HAP-1 (cell line): ENCODE measurements at places on chromosomes 2 and 18.

GRCh38 chr2:239303711-239304532 lies 96.9 kb downstream of the HDAC4 start:
- no peak for DNase-seq

GRCh38 chr2:72788756-72789155 lies 37.1 kb downstream of the EXOC6B start:
- DNase-seq: no peak

DNA sequence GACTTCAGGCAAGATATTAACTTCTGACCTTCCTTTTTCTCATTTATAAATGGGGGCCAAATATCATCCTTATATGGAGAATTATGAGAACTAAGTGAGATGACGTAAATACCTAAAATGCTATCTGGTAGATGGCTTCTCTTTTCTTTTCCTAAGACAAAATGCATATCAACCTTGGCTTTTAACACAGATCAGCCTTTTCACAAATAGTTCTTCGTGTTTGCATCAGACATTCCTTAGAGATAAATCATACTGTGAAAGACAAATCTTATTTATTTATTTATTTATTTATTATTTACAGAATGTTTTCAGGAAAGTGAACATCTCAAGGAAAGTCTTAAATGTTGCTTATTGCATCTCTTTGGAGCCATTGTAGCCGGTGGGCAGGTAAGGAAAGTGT lies 62.8 kb downstream of the NBEAL1 start:
- no peak for DNase-seq

DNA sequence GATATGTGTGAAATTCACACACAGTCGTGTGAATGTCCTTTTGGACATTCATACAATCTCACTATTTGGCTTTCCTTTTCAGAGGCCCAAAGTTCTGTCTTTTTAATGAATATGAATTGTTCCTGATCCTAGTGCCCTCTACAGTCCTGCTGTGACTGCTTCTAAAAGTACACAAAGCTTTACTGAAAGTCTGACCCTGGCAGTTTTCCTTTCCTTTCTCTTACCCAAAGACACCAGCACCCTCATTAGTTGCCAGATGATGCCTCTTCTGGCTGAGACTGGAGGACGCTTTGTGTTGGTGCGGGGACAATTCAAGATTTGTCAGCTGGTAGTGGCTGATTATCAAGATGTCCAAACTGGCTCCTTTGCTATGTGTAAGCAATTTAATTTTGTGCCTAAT lies 81.8 kb upstream of the CDCA7 start:
- DNase-seq: no peak

DNA sequence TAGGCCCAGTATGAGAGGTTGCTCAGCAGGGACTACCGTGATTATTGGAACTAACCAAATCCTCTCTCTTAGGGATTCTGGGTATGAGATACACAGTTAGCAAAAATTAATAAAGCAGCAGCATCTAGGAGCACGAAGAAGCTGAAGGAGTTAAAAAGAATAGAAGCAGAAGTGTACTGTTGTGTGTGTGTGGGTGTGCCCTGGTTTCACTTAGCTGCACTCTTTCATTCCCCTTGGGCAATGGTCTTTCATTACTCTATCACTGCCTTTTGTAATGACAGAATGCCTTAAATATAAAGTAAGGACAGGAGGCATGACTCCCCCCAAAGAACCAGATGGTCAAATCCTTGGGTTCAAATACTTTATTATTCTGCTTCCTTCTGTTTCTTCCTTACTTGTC lies 115.9 kb upstream of the CD302 start:
- DNase-seq: no peak

DNA sequence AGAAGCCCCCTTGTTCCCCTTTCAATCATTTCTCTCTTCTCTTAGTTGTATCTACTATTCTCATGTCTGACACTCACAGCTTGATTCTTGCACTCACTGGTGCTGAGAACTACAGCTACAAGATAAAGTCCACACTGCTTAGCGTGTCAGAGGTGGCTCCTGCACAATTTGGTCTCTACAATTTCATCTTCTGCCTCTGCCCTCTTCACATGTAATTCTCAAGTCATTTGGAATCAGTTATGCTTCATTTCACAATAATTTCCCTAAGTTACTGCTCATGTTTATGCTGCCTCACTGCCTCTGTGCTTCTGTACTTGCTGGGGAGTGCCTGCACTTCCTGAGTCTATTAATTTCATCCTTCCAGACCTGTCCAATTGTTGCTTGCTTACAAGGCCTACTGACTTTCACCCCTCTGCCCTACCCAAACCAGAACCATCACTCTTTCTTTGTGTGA lies 11.6 kb upstream of the NAB1 start:
- DNase-seq: no peak

- DNase-seq: no peak
Measured at GRCh38 chr2:126808929-126809328, 89.8 kb upstream of the TEX51 start.

DNA sequence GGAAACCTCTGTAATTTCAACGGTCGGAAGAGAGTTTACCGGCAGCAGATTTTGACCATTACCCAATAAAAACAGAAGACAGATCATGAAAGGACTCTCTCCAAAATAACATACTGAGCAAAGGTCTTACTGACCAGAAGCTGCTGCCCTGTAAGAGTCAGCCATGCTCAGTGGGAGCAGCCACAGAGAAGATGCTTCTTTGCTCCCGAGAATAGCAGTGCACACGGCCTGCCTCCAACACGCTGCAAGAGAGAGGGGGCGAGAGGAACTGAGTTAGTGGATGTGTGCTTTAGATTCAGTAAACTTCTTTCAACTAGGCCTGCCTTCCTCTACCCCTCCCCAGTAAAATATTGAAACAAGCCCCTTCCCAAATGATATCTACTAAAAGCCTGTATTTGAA lies 103.7 kb downstream of the NCK2 start:
- no peak for DNase-seq

DNA sequence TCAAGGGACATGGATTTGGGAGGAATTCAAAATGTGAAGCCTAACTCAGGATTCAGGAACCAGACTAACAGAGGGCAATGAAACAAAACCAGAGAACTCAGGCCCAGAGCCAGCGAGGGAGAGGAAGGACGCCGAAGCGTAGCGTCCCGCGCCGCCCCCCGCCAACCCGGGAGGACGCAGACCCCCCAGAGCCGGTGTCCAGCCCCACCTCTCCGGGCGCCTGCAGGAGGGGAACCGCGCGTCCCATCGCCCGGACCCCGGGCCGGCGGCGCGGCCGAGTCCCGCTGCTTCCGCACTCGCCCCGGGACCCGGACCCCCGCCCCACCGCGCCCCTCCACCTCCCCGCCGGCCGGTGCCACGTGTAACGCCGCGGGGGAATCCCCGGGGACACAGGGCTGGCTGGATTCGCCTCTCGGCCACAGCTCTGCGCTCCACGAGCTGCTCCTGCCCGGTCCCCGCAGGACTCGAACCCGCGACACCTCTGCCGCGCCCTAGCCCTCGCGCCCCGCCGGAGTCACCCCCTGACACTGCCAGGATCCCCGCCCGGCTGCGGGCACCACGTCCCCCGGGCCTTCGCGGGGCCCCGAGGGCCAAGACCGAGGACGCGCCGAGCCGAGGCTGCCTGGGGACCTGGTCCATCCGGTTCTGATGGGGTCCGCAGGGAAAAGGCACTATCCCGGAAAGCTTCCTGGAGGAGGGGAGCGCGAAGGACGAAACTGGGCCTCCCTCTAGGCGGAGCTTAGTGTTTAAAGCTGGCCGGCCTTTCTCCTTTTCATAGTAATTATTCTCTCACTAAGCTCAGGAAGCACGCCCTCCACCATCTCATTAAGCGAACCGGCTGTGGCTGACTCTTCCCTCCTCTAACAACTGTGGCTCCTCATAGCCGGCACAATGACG lies 40.4 kb upstream of the FAM124B start:
- DNase-seq: no peak

- DNase-seq: no peak
Measured at GRCh38 chr2:97698530-97698929, 14.8 kb upstream of the ZAP70 start.

DNA sequence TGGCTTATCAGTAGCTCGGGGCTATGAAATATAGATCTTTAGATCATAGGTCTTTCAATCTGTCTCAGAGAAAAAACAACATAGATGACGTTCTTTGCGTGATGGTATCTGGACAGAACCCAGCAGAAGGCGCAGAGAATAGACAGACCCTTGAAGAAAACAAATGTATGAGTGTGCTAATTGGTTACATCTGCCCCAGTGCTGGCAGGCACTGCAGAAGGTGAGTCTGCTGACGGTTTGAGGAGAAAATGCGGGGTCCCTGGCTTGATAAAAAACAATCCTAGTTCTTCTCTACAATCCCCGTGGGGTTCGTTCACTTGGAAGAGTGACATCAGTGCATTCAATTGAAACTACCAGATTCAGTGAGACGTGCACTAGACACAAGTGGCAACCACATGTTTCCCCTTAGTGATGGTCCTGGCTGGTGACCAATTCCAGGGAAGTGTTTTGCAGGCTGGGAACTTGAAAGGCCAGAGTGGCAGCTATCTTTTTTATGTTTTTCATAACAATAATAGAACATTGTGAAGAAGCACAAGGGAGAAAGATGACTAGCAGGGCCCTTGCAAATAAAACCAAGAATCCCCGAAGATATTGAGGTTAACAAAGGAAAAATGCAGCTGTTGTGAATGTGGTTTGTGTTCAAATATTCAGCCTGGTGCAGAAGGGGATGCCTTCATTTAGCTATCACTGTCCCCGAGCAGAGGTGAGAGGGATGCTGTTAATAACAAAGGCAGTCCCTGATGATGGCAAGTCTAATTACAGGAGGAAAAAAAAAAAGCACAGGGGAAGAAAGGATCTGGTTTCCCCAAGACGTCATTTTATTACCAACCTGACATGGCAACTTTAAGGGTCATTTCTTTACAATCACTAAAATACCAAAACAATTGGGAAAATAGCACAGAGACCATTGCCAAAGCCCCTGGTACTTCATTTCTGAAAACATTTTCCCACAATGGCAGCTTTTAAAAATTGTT lies 337.6 kb upstream of the FIGN start:
- DNase-seq: no peak

DNA sequence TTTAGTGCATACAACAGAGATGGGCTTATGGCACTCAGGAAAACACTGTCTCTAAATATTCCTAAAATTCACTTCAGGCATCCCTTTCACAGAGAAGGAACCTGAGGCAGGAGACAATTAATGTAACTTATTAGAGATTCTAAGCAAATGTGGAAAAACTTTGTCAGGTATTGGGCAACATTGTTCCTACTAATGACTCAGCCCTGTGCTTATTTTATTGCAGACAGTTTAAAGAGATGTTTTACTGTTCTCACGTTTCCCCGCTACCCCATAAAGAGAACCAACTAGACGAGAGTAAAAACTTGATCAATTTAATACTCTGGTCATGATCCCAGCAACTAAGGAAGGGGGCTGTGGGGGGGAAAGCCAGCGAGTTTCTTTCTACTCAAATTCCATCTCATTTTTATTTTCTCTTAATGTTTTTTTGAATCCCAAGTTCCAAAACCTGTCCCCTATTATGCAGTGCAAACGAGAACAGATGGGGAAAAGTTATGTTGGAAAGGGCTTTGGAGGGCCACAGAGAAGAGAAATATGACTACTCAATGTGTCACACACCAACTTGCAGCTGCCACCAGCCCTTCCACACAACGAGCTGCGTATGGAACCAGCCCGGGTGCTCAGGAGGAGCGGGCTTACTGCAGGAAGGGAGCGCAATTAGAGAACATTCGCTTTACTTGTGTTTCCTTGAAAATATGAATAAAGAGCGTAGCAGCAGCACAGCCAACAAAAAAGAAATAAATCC lies 18.7 kb upstream of the ACVR1 start:
- no peak for DNase-seq

DNA sequence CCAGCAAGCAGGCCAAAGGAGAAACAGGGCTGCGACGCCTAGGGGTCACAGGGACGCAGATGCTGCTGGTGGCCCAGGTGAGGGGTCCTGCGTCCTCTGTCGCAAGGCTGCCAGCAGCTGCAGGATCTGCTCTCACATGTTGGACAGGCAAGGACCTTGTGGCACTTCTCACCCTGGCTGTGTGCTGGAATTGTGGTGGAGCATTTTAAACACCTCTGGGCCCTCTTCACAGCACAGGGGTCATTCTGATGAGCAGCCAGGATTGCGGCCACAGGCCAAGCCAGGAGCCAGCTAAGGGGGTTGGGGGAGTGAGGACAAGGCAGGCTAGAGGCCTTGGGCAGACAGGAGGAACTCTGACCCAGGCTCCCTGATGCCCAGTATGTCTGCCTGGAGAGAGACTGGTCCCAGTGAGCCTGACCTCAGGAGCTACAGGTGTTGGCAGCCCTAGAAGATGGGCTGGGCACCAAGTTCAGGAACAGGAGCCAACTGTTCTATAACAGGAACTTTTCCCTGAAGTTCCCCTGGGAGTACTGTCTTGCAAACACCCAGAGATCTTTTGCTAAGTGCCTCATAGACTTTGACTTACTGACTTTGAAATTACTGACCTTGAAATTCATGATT lies 40.2 kb downstream of the EFR3B start:
- no peak for DNase-seq

DNA sequence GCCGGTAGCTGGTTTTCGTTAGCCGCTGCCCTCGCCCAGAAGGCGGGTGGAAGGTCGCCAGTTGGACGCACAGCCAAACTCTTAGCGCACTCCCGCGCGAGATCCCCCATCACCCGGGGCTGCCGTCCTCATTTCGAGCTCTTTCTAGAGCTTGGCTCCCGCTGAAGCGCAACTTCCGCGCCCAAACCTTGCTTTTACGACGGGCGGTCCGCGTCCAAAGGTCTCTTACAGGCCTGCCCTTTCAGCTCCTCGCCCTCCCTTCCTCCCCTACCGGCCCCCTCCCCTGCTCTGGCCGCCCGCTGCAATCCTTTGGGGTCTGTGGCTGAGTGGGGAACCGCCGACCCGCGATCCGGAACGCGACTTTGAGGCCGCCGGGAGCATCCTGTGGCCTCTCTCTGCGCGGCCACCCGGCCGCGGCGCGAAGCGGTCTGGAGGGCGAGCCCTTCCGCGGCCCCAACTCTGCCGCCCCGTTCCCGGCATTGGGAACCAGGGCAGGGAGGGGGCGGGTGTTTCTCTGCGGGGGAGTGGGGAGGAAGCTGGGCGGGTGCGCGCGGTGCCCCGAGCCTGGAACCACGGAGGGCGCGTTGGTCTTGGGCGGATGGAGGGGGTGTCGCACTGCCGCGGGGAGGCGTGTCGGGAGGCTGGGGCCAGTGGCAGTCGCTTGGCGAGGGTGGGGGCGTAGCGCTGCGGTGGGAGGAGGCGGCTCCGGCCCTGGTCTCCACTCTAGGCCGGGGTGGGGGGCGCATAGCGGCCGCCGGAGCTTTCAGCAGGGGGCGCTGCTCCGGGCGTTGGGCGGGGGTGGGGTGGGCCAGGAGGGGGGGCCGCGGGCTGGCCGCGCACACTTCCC lies at the start of gene GDF7:
GDF7 (plus strand) TSS at position 841 of the 847 bp plus-strand sequence. CDS start 96 bp downstream, outside the sequence.
- DNase-seq: peak; percentile 56

DNA sequence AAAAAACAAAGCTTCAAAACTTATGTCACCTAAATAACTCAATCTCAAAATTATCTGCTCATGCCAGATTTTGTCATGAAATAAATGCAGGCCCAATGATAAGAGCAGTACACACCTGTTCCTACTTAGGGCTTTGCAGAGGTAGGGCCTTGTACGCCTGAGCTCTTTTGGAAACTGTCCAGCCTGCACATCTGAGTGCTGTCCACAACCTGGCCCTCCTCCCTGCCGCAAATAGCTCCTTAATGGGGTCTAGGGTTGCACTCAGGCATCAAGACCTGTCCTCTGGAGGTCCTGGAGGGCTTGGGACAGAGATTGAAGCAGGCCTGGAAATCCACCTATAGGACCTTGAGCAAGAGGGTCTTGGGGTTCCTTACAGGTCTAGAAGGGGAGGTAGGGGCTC lies 115.4 kb upstream of the CCDC195 start:
- DNase-seq: no peak

- no peak for DNase-seq
Measured at GRCh38 chr2:235287375-235287733, 206.5 kb upstream of the AGAP1 start.
